ENCODE measurements at places on chromosomes 1 and 21.

GRCh38 chr21:34330055-34330454 is 33.8 kb upstream of the KCNE2 start:
- no peak for DNase-seq

DNA sequence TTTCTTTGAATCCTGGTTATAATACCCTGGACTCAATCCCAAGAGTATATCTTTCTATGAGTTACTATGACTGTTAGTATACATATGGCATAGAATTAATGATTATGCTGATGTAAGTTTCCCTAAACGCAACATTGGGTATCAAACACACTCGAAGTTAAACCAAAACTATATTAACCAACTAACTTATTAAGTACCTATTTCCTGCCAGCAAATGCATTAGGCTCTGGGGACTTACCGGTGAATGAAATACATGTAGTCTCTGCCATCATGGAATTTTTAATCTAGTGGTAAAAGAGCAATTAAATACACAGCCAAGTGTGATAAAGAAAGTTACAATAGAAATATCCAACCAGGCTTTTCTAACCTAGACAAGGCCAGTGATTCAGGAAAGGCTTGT is 193.6 kb upstream of the ADGRL2 start:
- DNase-seq: no peak

- no peak for DNase-seq
Observed at GRCh38 chr1:224256640-224257039, 73.3 kb downstream of the NVL start.

DNA sequence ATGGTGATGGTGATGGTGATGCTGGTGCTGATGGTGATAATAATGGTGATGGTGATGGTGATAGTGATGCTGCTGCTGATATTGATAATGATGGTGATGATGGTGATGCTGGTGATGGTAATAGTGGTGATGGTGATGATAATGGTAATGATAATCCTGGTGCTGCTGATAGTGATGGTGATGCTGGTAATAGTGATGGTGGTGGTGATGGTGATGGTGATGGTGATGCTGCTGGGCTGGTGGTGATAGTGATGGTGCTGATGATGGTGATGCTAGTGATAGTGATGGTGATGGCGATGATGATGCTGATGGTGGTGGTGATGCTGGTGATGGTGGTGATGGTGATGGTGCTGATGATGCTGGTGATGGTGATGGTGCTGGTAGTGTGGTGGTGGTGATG is 58.4 kb upstream of the IGSF21 start:
- no peak for DNase-seq

DNA sequence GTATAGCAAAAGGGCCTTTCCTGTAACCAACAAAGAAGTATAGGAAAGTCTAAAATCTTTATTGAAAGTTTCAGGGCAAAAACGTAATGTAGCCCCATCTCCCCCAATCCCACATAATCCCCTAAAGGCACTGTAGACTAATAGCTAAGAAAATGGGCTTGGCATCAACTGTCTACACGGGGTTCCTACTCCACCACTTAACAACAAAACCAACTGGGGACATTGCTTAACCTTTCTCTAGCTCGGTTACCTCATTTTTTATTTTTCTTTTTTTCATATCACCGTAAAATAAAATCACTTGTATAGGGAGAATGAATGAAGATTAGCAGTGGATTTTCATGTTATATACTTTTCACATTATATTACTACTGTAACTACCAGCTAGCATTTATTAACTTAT is 12.3 kb downstream of the MACF1 start:
- no peak for DNase-seq

DNA sequence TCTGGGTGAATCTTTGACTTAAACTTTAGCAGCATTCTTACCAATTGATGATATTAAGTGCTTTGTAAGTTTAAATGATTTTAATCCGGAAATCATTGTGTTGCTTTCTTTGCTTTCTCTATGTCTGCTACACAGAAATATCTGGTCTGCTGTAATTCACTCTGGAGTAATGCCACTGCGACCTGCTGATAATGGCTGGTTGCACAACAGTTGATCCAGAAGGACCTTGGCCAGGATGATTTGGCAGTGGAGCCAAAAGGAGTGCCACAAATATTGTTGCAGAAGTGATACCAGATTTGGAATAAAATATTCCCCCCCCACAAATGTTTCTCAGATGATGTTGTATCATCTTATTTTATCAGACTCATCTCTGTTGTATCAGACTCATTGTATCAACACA is 2063.9 kb downstream of the MRPL39 start:
- no peak for DNase-seq

- no peak for DNase-seq
Observed at GRCh38 chr1:40226192-40226591, 21.5 kb upstream of the TMCO2 start.

DNA sequence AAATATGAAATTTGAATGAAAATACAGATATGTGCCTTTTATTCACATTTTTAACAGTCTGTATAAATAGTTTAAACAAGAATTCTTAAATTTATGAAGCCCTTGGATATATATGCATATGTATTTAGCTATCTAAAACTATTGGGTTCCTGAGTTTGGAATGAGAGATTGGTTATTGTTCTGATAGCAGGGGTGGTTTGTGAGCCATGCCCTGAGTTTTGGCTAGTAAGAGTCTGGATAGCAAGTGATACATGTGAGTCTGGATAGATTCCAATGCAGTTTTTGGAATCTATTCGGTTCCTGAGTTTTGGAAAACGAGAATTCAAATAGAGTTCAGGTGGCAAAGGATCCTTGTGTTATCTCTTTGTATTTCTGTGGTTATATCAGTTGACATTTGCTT is 2.8 kb downstream of the MAN1A2 start:
- DNase-seq: peak; percentile 25

DNA sequence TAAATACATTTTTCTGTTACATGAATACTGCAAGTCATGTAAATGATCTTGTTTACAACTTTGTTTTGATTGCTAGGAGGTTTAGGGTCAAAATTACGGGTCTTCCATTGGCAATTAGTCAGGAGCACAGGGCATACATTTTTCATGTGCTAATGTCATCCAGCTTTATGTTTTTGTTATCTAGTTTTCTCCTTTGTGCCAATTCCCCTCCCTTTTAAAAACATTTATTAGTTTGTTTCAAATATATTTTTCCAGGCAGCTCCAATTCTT is 280.9 kb downstream of the GRIK1 start:
- DNase-seq: no peak

- DNase-seq: no peak
Observed at GRCh38 chr1:3978990-3979325, 78.9 kb upstream of the C1orf174 start.

DNA sequence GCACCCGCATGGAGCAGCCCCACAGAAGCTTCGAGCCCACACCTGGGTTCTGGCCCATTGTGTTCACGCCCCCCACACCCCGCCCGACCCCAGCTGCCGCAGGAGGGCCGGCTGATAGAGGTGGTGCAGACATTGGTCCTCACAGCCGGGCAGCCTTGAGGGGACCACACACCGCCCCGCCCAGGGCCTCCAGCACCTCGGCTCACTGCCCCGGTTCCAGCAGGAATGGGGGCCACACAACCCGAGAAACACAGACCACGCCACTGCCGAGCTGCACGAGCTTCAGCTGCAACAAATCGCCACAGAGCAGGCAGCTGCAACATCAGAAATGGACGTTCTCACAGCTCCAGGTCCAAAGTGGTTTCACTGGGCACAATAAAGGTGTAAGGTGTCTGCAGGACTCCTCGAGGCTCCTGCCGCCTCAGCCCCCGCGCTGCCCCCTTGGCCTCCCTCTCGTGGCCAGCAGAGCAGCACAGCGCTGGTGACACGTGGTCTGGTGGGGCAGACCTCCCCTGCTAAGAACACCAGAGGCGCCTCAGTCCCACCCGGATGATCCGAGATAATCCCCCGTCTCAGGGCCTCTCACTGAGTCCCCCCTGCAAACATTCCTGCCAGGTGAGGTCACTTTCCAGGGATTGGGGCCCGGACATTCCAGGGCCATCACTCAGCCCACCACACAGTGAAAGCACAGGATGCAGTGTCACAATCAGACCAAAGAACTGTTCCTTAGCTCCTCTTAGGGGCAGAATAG is 62.3 kb upstream of the ADARB1 start:
- DNase-seq: peak; percentile 95

DNA sequence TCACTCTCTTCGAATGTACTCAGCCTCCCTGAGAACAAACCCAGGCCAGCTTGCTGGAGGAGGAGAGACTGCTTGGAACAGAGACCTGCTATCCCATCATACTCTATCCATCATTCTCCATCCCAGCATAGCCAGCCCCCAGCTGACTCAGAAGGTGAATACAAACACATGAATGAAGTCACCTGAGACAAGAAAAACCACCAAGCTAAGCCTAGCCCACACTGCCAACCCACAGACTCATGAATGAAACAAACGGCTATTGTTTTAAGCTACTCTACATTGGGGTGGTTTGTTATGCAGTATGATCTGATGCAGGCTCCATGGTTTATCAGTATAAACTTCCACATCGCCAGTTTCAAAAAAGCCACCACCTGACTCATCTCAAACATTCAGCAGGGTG is 395.6 kb downstream of the SETD4 start:
- no peak for DNase-seq

GRCh38 chr1:111234258-111234657 is 6.7 kb downstream of the CHI3L2 start:
- no peak for DNase-seq

DNA sequence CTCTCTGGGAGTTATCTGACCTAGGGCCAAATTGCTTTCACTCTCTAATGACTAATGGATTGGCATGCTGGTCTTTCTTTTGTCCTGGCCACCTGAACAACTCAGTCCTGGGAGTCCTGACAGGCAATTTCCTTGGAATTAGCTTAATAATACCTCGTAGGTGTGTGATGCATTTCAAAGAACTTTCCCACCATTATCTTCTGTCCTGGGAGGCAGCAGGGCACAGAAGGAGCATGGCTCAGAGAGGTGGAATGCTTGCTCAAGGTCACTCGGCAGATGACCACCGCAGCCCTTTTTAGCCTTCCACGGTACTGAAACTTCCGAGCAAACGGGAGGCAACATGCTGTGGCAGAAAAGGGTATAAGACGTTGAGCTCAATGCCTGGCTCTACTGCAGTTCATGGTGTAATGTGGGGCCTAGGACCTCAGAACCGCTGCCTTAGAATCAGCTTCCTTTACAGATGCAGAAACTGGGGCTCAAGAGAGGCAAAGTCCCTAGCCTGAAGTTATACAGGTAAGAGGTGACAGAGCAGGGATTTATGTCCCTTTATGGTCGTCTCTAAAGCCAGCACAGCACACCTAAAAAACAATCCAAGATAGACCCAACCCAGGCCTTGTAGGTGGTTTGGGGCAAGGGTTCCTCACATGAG is 3.2 kb downstream of the ID3 start:
- DNase-seq: peak; percentile 74

- no peak for DNase-seq
Observed at GRCh38 chr1:173758980-173759379, 44.2 kb downstream of the KLHL20 start.

Measured in foreskin fibroblast (primary cell).